ENCODE measurements at places on chromosomes 2 and 18.
A peak's percentile ranks its signal among the peaks of the same experiment; 100 is the strongest.

DNA sequence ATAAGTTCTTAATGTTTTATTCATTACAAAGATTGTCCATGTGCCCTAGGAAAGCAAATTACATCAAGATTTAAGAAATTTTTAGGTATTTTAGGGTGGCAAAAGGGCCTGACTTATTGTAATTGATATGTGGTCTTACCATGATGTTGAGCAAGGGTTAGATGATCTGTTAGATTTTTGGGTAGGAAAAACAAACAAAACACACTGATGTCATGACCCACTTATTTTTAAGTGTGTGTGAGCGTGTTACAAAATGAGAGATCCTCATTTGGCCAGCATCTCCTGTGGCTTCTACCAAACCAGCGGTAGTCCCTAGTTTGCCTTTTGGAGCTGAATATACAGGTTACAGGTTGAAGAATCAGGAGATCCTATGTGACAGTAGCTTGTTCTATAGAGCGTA is 89.8 kb upstream of the ITGB6 start:
- DNase-seq: no peak

GRCh38 chr18:76980663-76981395 is 151.8 kb downstream of the MBP start:
- DNase-seq: peak; percentile 24

DNA sequence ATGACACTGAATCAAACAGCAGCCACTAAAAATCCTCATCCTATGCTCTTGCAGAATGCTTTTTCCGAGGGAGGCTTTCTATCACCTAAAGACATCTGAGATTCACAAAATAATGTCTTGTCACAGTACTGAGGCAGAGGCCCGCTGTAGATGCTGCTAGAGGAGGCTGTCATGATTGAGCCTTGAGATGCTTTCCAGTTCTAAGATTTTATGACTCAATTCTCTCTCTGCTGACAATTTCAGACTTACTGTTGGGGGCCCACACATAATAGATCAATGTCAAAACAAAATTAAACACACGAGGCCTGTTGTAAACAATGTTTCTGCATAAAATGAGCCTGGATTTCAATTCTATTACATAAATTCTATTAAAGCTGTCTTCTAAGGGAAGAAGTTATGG is 132.7 kb upstream of the ARL4C start:
- DNase-seq: no peak

DNA sequence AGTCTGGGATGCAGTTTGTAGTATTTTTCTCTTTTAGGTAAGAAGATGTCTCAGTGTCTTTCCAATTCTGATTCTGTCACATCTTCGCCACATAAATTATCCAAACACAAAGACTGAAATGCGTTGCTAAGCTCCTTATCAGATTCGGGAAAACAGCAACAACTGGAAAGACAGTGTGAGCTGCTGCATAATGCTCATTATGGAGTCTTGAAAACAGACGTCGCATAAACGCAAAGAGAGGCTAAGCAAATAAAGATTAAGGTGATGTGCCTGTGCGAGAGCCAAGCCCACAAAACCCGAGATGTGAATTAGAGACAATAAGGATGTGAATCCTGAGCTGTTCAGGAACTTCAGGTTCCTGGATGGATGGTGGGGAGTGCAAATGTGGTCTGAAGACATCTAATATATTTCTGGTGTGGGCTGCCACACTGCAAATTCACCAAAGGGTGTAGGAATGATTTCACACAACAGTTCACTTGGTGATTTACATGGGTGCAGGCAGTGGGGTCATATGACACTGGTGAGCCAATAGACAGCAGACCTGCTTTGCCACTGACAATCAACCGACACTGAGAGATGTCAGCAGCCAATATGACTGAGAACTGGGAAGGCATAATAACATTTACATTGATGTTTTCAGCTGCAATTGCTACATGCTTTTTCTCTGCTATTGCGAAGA is 195.8 kb downstream of the MTX2 start:
- DNase-seq: no peak

- no peak for DNase-seq
Observed at GRCh38 chr18:40473221-40474029, 1481.6 kb upstream of the PIK3C3 start.

GRCh38 chr18:55119434-55119833 is 160.2 kb upstream of the CCDC68 start:
- DNase-seq: no peak

- DNase-seq: no peak
Observed at GRCh38 chr18:68086481-68086880, 570.0 kb upstream of the DSEL start.

- no peak for DNase-seq
Observed at GRCh38 chr2:74066491-74067203, 81.1 kb downstream of the BOLA3 start.

- no peak for DNase-seq
Observed at GRCh38 chr2:121570667-121571055, 40.0 kb downstream of the RNU4ATAC start.
